ENCODE measurements at places on chromosomes 6 and 20.

GRCh38 chr6:49556429-49556837, 6.0 kb downstream of the C6orf141 start:
- peak; percentile 65 for DNase-seq

DNA sequence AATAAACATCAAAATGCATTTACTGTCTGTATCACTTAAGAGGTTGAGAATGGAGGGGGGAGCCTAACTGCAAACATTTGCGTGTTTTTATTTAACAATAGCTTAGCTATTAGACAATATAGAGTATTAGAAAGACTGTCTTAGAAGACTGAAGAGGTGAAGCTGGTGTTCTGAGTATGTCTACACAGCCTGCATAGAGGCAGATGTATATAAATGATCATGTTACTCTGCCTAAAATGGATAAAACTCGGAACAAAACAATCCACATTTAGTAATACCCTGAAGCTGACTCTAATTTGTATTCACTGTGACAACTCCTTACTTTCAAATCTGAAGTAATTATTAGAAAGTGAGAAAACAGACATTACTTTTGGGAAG, 181.9 kb downstream of the GMPR start:
- no peak for DNase-seq

GRCh38 chr6:7053125-7053774, 54.5 kb upstream of the RREB1 start:
- no peak for DNase-seq

DNA sequence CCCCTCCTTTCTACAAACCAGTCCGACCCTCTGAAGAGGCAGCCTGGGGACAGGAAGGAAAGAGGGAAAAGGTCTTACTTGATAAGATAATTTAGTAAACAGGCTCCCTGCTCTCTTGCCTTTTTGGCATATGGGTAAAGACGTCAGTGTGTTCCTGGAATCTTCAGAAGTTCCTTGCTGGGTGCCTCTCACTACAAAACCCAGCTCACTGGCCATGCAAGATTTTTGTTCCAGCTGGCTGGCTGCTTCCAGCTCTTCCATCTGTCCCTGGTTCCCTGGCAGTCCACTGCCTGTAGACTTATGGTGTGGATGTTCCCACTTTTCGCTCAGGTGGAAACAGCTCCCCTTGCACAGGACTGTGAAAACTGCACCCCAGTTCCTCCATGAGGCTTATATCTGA, 57.4 kb downstream of the MOCS1 start:
- no peak for DNase-seq

GRCh38 chr20:32036716-32037485, 15.1 kb upstream of the HCK start:
- peak; percentile 25 for DNase-seq

DNA sequence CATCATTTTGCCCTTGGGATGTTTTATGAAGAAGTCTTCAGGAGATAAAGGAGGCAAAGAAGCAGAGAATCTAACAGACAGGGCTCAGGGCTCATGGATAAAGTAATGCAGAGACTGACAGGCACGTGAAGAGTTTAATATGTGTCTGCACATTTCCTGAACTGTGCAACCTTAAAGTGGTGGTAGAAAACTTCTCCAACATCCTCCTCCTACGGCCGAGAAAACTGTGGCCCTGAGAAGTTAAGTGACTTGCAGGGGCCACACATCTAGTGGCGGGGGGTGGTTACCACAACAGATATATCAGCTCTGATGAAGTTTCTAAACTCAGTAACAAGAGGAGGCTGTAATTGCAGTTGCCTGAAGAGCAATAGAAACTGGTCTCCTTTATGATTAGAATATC, 61.0 kb downstream of the SOBP start:
- DNase-seq: no peak

DNA sequence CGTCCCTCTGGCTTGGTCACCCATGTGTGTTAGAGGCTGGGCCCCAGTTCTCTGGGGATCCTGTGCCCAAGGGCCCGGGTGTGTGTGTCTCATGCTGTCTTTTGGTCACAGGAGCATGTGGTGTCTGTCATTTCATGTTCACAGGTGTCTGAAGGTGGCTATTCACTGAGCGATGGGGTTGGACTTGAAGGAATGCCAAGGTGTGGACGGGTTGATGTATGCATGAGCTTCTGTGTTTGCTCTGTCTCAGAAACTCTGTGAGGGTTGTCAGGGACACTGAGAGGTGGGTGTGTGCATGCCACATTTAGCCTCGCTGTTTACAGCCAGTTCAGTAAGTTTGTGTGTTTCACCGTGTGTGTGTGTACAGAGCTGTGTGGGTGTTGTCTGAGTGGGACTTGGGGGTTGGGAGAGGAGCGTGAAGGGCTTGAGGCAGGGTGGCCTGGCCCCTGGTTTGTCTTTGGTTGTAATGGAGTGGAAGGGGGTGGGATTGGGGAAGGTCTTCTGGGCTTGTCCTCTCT, 1.2 kb downstream of the DDR1 start:
- peak; percentile 30 for DNase-seq

GRCh38 chr20:34638039-34638292, 38.9 kb downstream of the PIGU start:
- DNase-seq: no peak

DNA sequence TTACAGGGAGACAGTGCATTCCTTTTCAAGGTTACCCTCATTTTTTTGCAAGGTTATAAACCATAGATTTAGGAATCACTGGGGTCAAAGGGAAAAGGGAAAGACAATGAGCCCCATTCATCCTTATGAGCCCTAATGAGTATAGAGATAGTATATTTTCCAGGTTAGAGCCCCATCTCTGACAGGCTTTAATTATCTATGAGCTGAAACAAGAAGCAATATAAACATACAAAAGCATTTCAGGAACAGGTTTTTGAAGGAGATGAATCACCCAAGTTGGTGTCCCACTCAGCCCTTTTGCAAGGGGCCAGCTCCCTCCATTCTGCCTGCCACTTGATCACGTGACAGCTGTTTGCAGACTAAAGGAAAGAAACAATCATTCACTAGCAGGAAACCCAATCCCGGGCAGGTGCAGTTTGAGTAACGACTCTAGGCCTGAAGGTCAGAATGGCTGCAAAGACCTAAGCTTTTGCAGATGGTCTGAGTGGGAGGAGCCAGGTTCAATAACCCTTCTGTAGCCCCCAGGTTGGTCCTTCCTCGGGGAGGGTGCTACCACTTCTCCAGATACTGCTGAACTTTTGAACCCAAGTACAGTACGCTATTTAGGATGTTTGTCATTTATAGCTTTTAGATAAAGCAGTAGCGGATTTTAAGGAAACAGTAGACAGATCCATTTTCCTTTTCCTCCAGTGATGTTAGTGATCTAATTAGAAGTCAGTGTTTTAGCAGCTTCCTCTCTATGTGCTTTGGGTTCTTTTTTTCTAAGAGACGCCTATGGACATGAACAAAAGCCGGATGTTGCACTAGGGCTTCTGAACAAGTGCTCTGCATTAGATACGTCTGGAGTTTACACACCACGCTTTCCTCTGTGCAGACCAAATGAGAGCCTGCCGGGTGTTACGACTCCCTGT, 253.2 kb downstream of the SOX4 start:
- peak; percentile 25 for DNase-seq

DNA sequence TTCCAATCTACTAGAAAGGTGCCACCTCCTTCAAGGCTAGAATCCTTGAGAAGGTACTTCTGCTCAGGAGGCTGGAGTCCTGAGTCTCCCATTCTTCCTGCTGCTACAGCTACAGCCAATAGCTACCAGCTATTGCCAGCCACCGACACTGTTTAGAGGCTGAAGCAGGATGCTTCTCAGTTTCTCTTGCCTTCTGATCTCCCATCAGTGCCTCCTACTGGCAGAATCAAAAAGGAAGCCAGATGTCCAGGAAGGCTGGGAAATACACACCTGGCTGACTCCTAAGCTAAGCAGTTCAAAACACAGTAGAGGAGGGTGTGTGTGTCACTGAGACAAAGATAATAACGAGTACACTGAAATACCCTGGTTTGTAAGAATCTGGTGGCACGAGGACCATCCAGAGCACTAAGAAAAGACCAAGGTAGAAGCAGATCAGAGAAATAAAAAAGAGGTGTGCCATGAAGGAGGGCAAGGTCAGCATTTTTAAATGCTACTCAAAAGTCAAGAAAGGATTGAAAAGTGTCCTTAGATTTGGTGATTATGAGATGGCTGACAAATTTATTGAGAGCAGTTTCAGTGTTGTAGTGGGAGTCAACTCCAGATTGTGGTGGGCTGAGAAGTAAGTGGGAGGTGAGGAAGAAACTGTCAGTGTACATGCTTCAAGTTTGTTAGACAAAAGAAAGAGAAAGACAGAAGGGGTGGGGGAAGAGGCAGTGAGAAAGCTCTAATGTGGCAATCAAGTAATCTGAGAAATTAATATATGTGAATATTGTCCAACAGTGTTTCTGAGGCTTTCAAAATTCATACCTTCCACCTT, 2.3 kb upstream of the HLA-DMA start:
- DNase-seq: peak; percentile 30

DNA sequence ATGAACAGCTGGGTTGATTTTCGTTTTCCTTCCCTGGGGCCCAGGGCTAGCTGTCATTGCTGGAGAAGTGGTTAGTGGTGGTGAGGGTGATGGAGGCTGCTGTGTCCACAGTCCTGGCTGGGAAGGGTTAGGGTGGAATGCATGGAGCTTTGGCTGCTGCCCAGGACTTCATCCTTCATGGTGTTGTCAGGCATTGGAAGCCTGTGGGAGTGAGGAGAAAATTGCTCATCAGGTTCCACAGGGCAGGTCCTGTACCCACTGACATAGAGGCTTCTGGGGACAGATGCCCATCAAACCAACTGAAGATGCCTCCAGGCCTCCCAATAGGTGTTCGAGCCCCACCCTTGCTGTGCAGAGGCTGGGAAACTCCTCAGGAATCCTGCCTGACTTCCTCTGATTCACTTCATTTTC, 262.4 kb upstream of the SUPT3H start:
- DNase-seq: peak; percentile 45

DNA sequence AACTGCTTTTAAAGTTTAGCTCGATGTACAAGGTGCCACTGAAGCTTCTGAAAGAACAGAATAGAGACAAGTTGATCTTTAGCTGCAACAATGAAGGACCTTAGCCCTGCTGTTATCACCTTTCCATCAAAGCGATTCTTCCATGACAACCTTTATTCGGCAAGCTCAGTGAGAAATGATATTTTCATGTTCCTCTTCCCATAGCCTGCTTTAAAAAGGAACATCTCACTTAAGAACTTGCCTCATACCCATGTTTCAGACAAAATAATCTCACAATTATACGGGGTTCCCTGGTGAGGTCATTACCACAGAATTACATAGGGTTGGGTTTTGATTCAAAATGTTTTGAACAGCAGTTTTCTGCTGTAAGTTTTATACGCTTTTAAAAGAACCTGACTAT, 264.2 kb downstream of the THBS2 start:
- DNase-seq: no peak

DNA sequence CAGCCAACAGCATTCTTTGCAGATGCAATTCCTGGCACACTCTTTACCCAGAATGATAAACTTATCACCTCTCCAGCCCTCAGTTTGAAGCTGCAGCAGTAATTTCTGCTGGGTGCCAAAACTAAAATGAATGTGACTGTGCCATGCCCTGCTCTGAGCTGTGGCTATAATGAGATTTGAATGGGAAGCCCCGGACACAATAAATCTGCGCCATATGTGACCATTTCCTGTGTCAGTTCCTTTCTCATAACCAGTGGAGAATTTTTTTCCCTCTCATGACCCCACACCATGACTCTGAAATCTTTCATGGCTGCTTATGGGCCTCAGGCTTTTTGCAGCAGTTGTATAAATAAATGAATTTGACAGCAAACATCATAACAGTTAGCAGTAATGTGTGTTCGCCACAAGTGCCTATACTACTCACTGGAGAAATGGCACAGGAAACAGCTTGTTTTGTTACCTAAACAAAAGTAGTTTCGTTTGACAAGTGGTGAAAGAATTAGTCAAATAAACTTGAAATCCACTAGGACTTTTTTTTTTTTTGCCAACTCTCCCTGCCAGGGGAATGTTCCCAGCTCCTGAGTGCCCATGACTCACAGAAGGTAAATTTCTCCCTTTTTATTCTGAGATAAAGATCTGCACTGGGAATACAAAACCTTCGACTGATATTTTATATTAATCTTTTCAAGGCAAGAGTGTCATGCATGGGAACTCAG, 408.4 kb downstream of the PKHD1 start:
- DNase-seq: no peak

- peak; percentile 69 for DNase-seq
These were observed 278.6 kb downstream of the TBC1D32 start for GRCh38 chr6:121055572-121056163.

GRCh38 chr6:160174681-160175080, 53.1 kb downstream of the SLC22A1 start:
- DNase-seq: no peak

DNA sequence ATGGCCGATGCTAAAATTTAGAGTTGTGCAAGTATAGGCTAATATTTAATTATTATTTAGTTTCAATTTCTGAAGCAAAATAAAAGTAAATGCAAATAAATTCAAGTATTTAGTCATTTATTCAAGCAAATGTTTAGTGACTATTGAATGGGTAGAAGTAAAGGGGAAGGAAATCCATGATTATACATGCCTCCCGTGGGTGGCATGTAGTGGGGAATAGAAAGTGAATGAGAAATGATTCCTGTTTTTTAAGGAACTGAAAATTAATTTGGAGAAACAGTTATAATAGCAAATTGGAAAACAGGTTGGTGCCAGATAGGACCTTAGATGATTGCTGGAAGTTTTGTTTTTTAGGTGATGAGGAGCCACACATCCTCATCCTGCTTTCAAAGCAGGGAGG, 35.4 kb downstream of the FAM229B start:
- no peak for DNase-seq

All from fibroblast of pulmonary artery (primary cell).